HFFc6 (cell line): ENCODE measurements at places on chromosomes 2 and 18.
A peak's percentile ranks its signal among the peaks of the same experiment; 100 is the strongest.

DNA sequence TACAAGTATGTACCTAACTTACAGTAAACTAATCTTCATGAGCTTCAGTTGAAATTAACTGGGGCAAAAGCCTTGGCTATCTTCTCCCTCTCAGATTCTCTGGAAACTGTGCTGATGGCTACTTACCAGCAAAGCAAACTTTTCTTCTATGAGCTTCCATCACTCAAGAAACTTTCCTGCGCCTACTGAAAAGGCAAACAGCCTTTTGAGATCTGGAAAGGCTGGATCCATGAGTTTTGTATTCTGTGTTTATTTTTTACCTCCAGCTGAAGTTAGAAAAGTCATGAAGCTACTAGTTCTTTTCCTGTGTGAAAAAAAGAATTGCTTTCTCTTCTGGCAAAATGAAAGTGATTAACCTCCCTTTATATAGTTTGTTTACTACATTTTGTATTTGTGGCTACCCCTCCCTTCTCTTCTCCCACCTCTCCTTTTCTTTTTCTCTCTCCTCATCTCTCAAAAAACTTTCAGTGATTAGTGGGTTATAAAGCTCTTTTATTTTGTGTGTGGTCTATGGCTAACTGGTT lies 49.2 kb upstream of the RNF152 start:
- DNase-seq = no peak

- no peak for DNase-seq
Measured at GRCh38 chr2:16126517-16127275, 186.3 kb downstream of the MYCN start.

DNA sequence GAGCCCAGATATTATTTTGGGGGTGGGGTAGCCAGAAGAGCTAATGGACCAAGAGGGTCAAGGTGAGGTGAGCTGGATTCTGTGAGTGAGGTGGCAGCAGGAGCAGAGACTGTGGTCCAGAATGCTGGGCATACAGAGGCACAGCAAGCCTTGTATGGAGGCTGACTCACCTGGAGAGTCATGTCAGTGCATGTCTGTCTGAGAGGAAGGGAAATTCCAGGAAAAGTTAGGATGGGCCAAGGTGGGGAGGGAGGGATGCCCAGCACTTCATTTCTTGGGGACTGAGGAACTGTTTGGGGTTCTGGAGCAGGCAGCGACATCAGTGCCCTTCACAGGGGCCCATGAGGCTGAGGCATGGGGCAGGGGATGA lies 21.1 kb downstream of the PER2 start:
- DNase-seq = no peak

- no peak for DNase-seq
Measured at GRCh38 chr2:27049422-27050280, 1.8 kb upstream of the AGBL5 start.

GRCh38 chr18:74303936-74304335 lies 11.7 kb upstream of the C18orf63 start:
- DNase-seq = peak; percentile 67

DNA sequence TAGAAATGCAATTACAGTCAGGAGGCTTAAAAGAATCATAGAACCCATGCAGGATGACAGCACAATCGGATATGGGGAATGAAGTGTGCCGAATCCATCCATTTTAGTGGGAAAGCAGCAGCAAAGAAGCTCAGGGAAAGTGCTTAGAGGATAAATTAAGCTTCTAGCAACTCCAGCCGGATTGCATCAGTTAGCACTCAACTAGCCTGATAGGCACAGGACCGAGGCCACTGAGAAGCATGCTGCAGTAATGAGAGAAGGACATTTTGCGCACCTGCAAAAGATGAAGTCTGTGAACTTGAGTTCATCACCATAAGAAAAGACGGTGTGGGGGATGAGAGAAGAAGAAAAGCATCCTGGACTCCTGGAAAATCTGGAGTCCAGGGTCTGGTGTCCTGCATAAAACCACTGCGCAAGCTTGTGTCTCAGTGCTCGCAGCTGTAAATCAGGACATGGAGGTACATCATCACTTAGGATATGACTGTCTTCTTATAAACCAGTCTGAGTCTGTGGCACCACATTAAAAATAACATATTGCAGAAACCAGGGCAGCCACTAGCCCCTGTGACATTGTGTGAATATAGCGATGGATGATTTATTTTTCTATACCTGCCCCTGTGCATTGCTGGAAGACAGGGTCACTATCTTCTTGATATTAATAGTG lies 665.5 kb upstream of the SOX11 start:
- no peak for DNase-seq

GRCh38 chr2:78780864-78781583 lies 244.5 kb upstream of the REG3G start:
- no peak for DNase-seq

GRCh38 chr2:161172901-161173540 lies 12.8 kb downstream of the TANK start:
- DNase-seq = no peak

DNA sequence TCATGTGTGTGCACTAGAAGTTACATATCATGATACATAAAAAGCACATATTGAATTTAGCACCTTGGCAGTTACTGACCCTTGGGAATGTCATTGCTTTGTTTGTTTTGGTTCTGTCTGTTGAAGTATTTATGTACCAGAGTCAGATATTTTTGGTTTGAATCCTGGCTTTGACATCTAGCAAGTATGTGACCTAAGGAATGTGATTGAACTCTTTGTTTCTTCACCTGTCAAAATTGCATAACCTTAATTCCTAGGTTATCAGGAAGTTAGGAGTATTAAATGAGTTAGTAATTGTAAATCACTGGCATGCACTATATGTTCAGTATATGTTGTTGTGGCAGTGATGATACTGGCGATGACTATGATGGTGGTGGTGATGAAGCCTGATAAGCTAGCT lies 1003.5 kb upstream of the NRXN1 start:
- DNase-seq = no peak

DNA sequence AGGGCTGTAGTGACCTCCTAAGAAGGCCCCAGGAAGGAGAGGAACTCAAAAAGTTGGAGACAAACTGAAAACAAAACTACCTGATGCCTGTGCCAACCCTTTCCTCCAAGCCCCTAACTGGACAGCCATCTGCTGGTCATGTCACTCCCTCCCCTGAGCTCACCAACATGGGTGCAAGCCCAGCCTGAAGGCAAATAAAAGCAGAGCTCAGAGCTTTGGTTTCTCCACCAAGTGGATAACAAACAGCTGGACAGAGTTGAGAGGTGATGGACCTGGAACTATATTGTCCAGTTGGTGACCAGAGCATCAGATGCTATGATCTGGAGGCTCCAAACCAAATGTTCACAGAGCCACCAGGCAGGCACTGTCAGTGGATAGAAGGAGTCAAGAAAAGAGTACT lies 34.6 kb upstream of the MAL start:
- no peak for DNase-seq

DNA sequence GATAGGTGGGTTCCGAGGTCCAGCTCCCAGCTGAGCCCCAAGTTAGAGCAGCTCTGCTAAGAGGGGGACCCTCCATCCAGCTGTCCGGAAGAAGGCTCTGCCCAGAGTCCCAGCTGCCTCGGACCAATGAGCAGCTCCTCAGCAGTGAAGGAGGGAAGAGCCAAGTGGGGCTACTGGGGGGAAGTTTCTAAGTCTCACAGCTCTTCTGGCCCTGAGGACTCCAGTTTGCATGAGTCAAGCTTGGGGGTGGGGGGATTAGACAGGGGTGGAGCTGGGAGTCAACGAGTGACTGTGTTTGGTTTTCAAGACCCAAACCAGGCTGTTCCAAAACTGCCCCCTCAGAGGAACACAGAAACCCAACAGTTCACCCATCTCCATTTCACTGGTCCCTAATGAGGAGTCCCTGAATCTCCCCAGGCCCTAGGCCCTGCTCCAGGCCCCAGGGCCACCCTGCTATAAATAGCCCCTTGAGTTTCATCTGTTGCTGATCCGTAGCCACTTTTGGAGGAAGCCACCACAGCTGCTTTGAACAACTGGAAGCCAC lies 100.9 kb downstream of the TNS1 start:
- DNase-seq = peak; percentile 55

- DNase-seq = no peak
Measured at GRCh38 chr2:211347328-211347727, 790.9 kb downstream of the CPS1 start.

DNA sequence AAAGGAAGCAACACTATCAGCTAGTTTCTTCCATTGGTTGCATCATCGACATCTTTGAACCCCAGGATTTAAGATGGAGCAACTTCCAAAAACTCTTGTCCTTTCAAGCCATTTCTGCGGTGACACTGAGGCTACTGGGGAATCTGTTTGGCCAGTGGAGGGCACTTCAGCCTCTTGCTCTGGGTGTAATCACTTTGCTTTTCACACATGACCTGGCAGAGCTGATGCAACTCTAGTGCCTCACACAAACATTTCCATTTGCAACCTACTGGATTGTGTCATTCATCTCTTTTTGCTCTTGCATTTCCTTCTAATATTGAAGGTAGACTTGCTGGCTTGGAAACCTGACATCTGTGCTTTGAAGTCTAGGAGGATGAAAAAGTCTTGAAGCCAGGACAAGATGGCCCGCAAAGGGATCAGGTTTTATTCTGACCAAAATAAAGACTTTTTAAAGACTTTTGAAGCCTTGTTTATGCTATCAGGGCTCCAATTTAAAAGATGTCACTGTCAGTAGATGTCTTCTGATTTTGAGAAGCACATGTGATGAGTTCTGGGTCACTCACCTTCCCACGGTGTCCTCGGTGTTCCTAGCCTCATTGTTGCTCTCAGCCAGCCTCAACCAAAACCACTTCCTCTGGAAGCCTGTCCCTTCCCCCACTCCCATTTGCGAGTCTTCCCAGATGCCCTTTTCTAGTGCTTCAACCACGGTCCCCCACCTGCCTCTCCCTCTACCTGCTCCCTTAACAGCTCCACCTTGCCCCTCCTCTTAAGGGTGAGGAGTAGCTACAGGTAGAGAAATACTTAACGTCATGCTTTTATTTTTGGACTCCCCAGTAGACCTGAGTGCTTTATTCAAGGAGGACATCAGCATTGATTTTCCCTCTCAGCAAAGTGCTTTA lies 69.7 kb upstream of the KCNE4 start:
- DNase-seq = peak; percentile 86
